Cerebellar nuclear complex (tissue), 1 donor: ENCODE measurements at places on chromosomes 11 and 22.

DNA sequence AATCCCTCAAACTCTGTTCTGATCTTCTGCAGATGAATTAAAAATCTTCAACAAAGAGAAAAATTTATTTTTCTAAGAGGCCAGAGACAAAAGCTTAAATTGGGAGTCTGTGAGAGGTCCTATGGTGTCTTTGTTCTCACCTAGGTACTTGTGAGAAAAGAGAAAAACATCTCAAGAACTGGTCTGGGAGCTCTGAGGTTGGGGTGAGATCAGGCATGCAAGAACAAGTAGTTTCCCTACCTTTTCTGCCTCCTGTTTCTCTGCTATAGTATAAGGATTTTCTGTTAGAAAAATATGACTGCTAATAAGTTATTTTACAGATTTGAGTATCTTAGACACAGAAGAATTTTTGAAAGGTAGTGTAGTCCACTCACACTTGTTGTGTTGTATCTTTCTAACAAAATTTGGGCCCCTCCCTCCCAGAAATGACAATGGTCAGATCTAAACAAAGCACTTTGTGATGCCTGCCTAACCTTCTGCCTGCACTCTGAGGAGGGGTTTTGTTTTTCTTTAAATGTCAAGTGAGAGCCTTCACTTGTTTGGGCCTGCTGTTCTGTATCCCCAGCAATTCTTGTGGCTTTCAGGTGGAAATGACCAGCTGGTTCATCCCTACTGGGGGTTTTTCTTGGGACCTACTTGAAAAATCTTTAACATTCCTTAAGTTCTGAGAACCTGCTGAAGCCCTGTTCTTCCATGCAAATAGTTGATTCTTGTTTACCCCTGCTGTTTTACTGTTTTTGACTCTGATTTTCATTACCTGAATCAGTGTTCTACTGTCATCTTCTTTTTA is 13.6 kb upstream of the OR51S1 start:
- DNase-seq, result no peak

DNA sequence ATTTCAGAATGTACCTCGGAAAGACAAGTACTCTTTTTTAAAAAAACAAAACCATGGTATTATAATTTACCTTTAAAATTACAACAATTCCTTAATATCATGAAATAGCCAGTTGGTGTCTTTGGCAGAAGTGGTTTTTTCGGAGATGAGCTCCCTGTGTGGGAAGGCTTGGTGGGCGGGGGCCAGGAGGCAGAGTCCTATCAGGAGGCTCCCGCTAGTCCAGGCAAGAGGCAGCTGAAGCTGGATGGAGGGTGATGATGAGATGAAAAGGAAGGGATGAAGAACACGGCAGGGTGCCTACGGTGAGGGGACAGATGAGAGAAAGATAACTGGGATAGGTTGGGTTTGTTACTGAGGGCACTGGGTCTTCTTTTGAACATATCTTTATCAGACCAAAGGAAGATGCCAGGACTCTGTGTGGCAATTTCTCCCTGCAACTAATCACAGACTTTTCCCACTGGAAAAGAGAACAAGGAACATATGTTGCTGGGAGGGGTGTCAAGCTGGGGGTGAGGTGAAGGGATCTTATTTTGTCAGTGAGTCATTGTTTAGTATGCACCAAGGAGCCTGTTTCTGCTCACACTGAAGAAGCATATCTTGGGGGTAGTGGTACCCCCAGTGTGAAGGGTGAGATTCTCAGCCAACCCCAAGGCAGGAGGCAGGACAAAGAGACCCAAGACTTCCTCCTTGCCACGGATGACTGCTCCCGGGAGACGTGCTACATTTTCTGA is 91.5 kb upstream of the YWHAH start:
- peak; percentile 15 for DNase-seq

DNA sequence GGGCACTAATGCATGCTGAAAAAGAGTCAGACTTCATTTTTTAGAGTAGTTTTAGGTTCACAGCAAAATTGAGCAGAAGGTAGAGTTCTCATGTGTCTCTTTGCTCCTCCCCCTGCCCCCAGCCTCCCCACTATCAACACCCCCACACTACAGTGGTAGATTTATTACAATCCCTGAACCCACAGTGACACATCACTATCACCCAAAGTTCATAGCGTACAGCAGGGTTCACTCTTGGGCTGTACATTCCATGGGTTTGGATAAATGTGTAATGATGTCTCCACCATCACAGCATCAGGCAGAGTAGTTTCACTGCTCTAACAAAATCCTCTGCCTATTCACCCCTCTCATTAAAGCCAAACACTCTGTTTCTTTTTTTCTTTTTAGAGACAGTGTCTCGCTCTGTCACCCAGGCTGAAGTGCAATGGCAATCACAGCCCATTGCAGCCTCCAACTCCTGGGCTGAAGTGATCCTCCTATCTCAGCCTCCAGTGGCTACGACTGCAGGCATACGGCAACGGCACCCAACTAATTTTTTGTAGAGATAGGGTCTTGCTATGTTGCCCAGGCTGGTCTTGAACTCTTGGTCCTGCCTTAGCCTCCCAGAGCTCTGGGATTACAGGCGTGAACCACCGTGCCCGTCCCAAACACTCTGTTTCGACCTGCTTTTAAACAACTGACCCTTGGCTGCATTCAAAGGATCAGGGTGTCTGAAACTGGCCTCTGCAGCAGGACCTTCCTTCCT is 4.1 kb downstream of the BEST1 start:
- no peak for DNase-seq

DNA sequence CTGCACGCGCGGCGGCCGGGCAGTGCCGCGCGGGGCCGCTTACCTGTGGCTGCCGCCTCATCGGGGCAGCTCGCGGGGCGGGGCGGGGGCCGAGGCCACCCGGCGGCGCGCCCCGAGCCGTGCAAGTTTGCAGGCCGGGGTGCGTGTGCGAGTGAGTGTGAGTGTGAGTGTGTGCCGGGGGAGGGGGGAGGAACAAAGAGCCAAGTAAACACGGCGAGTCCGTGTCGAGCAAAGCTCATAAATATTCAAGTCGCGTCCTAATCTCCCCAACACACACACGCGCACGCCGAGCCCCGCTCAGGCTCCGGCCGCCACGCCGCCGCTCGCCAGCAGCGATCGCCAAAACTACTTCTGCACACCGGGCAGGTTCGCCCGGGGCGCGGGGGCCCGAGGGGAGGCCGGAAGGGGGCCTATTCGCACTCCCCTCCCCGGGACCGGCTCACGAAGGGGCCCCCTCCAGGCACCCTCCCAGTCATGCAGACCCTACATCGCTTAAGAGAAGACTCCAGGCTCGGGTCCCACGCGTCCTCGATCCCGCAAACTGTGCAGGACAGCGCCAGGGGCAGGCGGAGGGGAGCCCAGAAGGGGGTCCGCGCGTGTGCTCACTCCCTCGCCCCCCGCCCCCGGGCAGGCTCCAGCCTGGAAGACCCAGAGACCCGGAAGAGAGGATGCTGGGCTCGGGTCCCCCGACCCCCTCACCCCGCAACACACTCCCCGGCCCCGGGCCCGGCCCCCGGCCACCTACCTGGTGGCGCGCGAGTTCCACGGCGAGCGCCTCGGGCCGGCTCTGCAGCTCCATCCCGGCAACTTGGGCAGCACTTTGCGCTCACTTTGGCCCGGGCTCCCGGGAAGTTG is 827 bp downstream of the PHF21B start:
- no peak for DNase-seq

GRCh38 chr22:18145676-18146388 is 4.1 kb upstream of the USP18 start:
- DNase-seq, result no peak

GRCh38 chr11:66861038-66861773 is 4.3 kb downstream of the LRFN4 start:
- no peak for DNase-seq

DNA sequence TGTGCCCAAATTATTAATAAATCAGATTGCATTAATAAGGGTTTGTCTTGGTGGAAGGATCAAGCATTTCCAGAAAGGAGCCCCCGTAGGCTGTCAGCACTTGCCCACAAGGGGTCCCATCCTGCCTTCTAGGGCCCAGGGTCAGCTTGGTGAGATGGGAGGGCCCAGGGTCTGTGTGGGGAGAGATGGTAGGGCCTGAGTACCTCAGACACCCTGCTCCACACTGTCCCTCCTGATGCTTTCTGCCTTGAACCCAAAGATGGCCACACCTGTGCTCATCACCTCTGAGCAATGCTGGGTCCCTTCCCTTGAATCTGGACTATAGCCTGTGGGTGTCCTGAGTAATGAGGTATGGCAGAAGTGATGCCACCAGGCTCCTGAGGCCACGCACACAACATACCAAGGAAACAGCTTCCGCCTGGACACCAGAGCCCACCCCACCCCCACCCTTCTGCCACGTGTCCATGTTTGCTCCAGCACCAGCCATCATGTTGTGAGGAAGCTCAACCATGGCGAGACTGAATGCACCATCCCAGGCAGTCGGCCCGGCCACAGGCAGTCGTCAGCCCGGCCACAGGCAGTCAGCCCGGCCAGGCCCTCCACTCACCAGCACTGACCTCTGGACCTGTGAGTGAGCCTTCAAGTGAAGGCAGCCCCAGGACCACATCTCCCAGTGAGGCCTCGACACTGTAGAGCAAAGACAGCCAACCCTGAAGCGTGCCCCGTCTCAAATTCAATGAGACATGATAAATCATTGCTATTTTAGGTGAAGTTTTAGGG is 6.8 kb downstream of the BET1L start:
- DNase-seq, result no peak

GRCh38 chr11:7364660-7365059 is 113.0 kb downstream of the SYT9 start:
- no peak for DNase-seq

DNA sequence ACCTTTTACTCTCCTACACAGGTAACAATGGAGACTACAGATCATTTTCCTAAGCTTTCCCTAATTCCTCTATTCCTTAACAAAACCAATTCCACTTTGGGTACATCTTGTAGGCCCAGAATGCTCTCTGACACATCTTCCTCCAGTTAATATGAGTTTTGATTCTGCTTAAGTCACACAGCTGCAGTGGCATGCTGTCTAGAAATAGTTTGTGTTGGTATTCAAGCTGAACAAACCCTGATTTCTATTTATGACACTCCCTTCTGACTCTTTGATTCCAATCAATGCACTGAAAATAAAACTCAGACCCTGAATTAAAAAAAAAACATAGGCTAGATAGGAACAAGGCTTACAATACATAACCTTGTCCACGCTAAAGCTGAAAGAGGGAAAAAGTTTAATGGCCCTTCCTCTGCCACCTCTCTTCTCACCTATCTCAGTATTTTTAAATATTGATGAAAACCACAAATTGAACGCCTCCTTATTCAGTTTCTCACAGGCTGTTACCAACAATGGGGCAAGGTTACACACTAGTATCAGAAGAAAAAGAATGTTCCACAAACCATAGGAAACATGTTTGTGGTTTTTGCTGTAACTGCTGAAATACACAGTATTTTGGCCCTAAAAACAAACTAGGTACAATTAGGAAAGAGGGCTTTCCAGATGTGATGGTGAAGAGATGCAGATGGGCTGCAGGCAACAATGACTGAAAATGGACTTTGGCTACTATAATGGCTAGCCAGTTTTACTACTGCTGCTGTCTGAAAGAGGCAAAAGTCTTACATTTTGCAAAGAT is 35.7 kb upstream of the GAB2 start:
- no peak for DNase-seq

DNA sequence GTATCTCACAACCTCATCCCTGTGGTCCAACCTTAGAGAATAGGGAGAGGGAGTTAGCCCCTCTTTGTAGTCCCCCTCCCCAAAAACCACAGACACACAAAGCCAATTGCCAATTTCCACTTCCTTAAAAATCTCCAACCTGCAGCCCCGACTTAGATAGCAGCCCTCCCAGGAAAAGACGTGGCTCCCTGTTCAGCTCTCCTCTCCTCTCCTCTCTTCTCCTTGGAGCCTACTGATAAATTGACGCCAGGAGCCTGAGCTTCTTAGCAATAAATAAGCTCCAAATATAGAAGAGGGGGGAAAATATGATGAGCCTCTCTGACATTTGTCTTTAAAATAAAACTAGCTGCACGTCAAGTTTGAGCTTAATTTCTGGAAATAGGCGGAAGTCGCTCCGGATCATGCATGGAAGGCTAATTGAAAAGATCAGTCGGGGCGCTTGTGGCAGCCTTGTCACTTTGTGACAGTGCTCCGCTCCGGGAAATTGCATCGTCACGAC is 7.3 kb downstream of the PAX6 start:
- DNase-seq, result no peak

GRCh38 chr11:13889552-13890249 is 72.8 kb upstream of the SPON1 start:
- no peak for DNase-seq

- no peak for DNase-seq
Measured at GRCh38 chr11:126333142-126333541, 22.3 kb upstream of the ST3GAL4 start.

GRCh38 chr11:19301361-19301760 is 60.6 kb upstream of the E2F8 start:
- DNase-seq, result no peak

DNA sequence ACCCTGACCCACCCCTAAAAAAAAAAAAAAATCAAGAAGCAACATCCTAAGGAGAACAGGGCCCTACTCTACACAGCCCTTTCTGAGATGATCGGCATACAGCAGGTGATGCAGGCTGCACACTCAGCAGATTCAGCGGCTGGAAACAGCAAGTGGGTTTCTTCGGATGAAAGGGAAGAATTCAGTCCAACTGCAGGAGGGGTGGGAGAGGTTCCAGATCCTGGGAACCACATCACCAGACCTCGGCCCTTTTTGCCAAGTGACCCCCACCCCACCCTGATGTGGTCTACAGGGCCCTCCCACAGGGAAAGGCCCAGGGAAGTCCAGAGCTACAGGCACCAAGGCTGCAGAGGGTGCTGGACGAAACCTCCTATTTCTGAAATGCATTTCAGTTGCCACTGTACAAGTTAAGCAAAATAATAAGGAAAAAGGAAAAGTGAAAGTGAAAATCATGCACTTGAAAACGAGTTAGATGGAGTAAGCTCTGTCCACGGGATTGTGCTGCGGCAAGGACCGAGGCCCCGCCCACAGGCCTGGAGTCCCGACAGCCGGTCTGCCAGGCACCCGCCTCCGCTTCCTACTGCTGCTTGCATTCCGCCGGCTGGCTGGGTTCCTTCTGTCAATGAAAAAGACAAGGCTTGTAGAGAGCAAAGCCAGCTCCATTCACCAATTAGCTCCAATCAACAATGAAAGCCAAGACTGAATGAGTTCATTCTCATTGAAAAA is 16.0 kb upstream of the PHLDA2 start:
- DNase-seq, result peak; percentile 39

DNA sequence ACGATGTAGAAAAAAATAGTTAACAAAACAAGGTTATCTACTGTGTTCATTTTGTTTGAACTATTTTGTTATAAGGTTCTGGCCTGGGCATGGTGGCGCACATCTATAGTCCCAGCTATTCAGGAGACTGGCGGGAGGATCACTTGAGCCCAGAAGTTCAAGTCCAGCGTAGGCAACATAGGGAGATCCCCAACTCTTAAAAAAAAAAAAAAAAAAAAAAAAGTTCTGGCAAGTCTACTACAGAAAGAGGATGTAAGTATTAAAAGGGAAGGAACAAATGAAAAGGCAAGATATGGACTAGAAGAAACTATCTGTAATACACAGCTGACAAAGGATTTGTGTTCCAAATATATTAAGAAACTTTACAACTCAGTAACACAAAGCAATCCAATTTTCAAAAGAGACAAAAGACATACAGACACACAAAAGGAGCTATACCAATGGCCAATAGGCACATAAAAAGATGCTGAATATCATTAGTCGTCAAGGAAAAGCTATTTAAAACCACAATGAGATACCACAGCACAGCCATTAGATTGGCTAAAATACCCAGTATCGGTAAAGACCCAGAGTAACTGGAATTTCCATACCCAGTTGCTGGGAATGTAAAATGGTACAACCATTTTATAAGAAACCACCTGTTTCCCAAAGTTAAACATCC is 27.4 kb downstream of the RRAS2 start:
- no peak for DNase-seq

- no peak for DNase-seq
Measured at GRCh38 chr11:57277845-57278720, 41.0 kb upstream of the APLNR start.
